Purkinje cell (primary cell): ENCODE measurements at places on chromosomes 12 and 14. TPM values are rescaled to one million over a fixed set of nuclear protein-coding genes. Genes with fewer than 3 reads are reported as not detected.

The AICDA gene
- not detected in 2 replicates for polyA plus RNA-seq

The ATP5F1B gene
- 2,487 and 2,988 TPM in 2 replicates for polyA plus RNA-seq

The SYNE3 gene
- 0.97 and 1.6 TPM in 2 replicates for polyA plus RNA-seq

The C12orf60 gene
- polyA plus RNA-seq: 2.0 and 9.4 TPM in 2 replicates

The REM2 gene
- polyA plus RNA-seq: not detected in 2 replicates

The TMEM233 gene
- polyA plus RNA-seq: 4.9 TPM in 1 of 2 replicates, not detected in the other

The RNASE2 gene
- not detected in 2 replicates for polyA plus RNA-seq

The CFAP251 gene
- 3.4 and 7.0 TPM in 2 replicates for polyA plus RNA-seq

The KRT79 gene
- 0.81 TPM in 1 of 2 replicates, not detected in the other for polyA plus RNA-seq

The KRT6C gene
- polyA plus RNA-seq: not detected in 2 replicates

The DICER1 gene
- polyA plus RNA-seq: 20.4 and 22.5 TPM in 2 replicates

The KRT80 gene
- not detected in 2 replicates for polyA plus RNA-seq

The EGLN3 gene
- 64.5 and 83.4 TPM in 2 replicates for polyA plus RNA-seq

The RTL1 gene
- polyA plus RNA-seq: not detected in 2 replicates

The LPAR5 gene
- polyA plus RNA-seq: not detected in 2 replicates

The HOXC4 gene
- not detected in 2 replicates for polyA plus RNA-seq

The SERPINA10 gene
- polyA plus RNA-seq: 0.84 and 1.7 TPM in 2 replicates

The OTX2 gene
- polyA plus RNA-seq: not detected in 2 replicates

The RFLNA gene
- polyA plus RNA-seq: 1.3 and 1.7 TPM in 2 replicates

The RFX4 gene
- 5.7 and 7.2 TPM in 2 replicates for polyA plus RNA-seq

The KLRC3 gene
- polyA plus RNA-seq: 0.95 TPM in 1 of 2 replicates, not detected in the other

The AGAP2 gene
- polyA plus RNA-seq: 0.48 and 1.8 TPM in 2 replicates
